Left renal cortex interstitium (tissue), 4 donors: ENCODE measurements at places on chromosomes 7 and 10. TPM values are rescaled to one million over a fixed set of nuclear protein-coding genes. Genes with fewer than 3 reads are reported as not detected.

Gene CDC14C
- polyA plus RNA-seq: 0.06 TPM

Gene NEUROG3
- not detected for polyA plus RNA-seq

Gene LRMDA
- polyA plus RNA-seq: 21.6 TPM

Gene GNG11
- 28.7 TPM for polyA plus RNA-seq

- no peak for DNase-seq
Measured at GRCh38 chr10:91517394-91517793, 107.2 kb downstream of the HECTD2 start.

Gene FAM180A
- not detected for polyA plus RNA-seq

Gene TUBB8
- 0.96 TPM for polyA plus RNA-seq

- DNase-seq: no peak
Measured at GRCh38 chr10:130079614-130080460, 30.8 kb downstream of the C10orf143 start.

Gene SMKR1
- 4.9 TPM for polyA plus RNA-seq

DNA sequence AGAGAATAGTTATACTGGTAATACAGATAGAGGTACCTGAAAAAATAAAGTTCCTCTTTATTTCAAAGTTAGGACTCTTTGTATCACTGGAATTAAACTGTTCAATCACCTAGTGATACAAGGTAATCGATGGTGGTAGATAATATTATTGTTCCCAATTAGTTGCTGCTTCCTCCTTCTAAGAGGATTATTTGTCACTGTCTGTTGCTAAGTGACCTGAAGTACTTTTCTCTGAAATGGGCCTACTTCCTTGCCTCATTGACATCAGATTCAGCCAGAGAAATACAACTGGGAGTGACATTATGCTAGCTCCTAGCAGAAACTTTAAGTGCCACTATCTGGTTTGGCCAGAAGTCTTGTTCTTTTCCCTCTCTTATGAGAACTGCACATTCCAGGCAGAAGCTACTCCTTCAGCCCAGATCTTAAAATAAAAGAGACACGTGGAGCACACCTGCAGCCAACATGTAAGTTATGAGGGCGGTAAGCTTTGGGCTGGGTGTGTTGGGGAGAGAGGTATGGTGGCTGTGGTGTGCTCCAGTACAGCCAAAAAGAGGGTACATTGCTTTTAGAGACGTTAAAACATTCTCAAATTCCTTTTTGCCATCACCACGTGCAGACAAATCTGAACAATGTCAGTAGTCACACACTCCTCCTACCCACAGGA, 54.8 kb downstream of the MINDY3 start:
- no peak for DNase-seq

DNA sequence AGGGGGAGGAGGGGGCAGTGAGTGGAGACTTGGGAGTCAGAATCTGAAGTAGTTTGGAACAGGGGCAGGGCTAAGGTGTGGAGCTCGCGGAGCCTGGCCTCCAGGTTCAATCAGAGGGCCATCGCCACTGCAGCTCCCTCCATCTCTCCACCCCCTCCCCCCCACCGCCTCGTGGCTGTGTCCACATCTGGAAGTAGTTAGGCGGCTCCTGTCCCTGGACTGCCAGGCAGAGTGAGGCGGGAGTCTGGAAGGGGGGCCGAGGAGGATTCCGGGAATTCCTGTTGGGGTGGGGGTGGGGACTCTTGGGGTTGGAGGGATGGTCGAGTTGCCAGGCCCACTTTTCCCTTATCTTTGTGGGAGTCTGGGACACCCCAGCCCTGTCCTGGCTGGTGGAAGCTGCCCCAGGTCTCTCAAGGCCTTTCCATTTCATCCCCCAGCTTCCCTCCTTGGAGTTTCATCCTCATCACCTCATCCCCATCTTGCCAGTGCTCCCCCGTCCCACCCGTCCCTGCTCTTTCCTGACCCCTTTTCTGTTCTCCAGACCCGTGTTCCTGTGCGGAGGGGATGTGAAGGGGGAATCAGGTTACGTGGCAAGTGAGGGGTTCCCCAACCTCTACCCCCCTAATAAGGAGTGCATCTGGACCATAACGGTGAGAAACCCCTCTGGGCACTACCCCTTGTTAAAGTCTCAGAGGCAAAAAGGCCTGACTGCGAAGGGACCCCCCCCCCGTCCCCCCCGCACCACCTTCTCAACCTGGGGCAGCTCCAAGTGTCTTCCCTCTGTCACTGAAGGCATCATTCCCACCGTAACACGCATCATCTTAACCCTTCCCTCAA, 944 bp downstream of the PCOLCE start:
- no peak for DNase-seq

GRCh38 chr10:8894148-8894547, 839.7 kb downstream of the GATA3 start:
- DNase-seq: no peak

- no peak for DNase-seq
Measured at GRCh38 chr10:73246322-73246645, 771 bp downstream of the DNAJC9 start.

Gene NIPSNAP2
- polyA plus RNA-seq: 115 TPM

DNA sequence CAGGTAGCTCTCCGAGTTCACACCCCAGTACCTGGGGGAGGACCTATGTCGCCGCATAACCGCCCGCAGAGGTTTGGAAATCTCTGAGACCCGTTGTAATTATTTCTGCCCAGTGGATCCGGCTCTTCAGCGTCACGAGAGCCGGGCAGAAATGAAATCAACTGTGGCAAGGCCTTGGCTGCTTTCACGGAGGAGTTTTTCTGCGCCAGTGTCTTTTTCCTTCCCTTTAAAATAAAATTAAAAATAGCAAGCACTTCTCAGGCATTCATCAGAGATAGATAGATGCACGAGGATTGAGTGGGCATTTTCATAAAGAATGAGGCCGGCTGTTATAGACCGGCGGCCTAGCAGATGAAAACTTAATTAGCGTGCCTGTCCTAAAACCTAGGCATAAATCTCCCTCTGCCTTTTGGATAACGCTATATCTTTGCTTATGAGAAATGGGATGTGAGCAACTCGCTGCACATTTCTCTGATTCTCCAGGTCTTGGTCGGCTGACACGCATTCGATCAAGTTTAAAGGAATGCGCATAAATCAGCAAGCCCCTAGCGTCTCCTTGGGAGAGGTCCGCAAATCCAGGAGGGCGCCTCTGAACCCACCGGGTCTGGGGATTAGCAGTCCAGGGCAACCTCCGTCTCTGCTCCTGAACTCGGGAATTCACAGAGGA, 6.4 kb downstream of the HOXA13 start:
- DNase-seq: no peak

Gene CCL24
- polyA plus RNA-seq: not detected

Gene FAM237B
- polyA plus RNA-seq: 0.64 TPM
